Uterus (tissue), 4 donors: ENCODE measurements at places on chromosomes 2 and 18. TPM values are rescaled to one million over a fixed set of nuclear protein-coding genes. Genes with fewer than 3 reads are reported as not detected.

The DNAJC5G gene
- total RNA-seq = not detected

The GTF2A1L gene
- 66.9 TPM for total RNA-seq

The GRHL1 gene
- total RNA-seq = 0.59 TPM

The NAT8 gene
- not detected for total RNA-seq

The ABCG8 gene
- total RNA-seq = 0.09 TPM

The ANAPC1 gene
- total RNA-seq = 6.8 TPM

The DSG1 gene
- total RNA-seq = not detected

The SLC5A7 gene
- 0.28 TPM for total RNA-seq

The RAX gene
- not detected for total RNA-seq

The CCDC68 gene
- 8.6 TPM for total RNA-seq

The CGREF1 gene
- 22.9 TPM for total RNA-seq

The ALPG gene
- total RNA-seq = not detected

The SLC14A1 gene
- 0.95 TPM for total RNA-seq

DNA sequence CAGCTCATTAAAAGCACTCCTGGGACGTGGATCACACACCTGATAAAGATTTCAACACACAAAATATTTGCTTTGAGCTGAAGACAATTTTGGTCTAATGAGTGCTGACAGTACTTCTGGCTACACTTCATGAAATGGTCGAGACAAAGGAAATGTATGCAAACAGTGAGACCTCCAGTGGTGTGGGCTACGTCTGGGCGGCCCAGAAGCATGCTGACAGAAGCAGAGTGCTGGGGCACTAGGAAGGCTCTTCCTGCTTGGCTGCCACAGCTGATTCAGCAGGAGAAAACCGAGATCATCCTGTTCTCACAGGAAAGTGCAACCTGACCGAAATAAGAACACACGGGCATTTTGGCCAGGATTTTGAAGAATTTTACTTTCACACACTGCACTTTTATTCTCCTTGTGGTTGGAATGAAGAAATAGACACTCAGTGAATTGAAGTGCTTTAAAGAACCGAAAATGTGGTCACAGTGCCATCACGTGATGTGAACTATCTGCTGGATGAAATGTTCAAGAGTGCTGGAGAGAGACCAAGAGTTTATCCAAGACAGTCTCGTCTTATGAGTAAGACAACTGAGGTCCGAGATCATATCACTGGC, 149.5 kb downstream of the CCBE1 start:
- DNase-seq = no peak

DNA sequence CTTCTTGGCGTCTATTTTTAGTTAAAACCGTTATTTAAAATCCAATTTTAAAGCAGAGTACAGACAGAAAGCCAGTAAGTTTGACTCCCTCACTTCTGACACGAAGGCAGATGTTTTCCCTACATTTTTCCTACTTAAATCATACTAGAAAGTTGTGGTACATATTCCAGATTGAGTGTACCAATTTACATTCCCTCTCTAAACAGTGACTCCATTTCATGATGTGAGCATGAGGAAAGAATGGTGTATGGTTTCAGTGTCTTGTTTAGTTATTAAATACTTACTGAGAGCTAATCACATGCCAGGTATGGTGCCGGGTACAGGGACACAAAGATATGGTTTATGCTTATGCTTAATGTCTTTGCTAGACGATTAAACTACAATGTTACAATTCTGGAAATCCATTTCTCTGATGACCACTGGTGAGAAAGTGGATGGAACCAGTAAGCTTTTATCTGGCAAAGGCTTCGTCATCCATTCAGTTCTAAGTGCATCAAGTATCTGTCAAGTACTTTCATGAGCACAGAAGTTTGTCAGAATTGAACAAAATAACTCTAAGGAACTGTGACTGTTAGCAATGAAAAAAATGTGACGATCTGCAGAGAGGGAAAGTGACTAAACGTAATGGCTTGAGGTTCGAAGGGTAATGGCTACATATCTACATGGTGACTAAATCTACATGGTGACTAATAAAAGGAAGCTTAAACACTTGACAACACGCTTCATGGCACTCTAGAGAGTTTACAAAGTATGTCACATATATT, 25.7 kb downstream of the MAP4K3 start:
- DNase-seq = no peak

- DNase-seq = no peak
Observed at GRCh38 chr2:174117951-174118930, 130.1 kb downstream of the OLA1 start.

GRCh38 chr2:189782221-189782671, 1.9 kb downstream of the ORMDL1 start:
- no peak for DNase-seq

DNA sequence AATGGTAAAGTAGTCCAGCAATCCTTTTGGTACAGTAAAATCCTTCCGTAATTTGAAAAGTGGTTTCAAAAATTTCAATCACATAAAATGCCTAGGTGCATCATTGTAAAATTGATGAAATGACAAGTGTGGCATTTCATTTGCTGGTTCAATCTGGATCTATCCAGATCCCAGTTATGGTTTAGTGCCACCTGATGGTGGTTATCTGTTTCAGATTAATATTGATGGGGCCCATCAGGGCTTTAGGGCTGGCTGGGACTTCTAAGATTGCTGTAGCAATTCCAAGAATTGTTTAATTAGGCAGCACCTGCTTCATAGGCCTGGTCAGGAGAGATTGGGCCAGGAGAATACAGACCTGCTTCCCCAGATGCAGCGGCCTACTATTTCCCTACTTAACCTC, 55.5 kb upstream of the PIK3C3 start:
- DNase-seq = no peak

- DNase-seq = no peak
Observed at GRCh38 chr2:73895473-73895872, 2.7 kb downstream of the ACTG2 start.

DNA sequence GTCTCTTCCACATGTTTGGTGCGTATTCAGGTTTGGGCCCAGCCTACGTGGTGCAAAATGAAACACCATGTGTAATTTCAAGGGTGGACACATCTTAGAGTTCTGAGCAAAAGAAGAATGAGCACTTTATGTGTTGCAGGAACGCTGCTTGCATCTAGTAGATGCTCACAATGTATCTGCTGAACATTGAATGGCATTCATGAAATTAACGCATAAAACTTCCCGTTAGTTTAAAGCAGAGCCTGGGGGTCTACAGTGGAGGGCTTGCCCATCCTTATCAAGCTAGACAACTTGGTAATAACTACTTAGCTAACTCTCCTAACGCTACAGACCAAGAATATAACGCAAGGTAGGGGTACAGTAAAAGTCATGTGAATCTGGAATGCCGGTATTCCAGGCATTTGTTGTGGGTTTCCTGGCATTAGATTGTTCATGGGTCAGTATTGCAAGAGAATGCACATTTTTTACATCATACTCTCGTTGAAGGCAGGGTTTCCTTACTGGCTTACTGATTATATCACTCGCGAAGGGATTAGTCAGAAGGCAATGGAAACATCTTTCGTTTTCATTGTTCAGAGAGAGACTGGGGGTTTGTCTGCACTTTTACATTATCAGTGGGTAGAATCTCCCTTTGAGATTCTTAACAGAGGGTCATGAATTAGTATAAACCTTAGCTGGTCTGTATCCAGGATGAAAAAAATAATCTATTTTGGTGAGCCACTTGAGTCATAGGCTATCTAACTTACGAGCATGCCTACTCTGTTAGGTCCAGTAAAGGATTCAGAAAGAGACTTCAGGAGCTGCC, 229.5 kb upstream of the EPAS1 start:
- DNase-seq = no peak

GRCh38 chr2:207471261-207471660, 58.5 kb upstream of the CREB1 start:
- no peak for DNase-seq

DNA sequence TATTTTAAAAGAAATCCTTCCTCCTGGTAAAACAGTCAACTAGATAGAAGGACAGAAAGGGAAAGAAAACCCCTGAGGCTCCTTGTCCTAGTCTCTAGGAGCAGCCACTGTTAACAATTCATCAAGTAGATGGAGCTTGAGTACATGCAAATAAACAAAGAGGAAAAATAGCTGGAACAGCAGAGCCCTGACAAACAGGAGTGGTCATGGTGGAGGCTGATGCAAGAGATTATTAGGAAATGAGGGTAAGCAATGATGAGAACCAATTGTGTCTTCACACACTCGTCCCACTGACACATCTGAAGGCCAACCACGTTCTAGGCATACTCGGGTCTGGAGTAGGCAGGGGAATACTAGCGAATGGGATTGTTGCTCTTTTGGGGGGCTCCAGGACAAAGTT, 9.2 kb downstream of the DLGAP1 start:
- DNase-seq = no peak

- no peak for DNase-seq
Observed at GRCh38 chr2:110864731-110865130, 132.4 kb downstream of the ACOXL start.

- DNase-seq = no peak
Observed at GRCh38 chr2:17104454-17104853, 413.8 kb downstream of the RAD51AP2 start.

GRCh38 chr2:60519231-60519863, 34.1 kb downstream of the BCL11A start:
- DNase-seq = no peak

GRCh38 chr2:226520723-226521122, 278.9 kb downstream of the IRS1 start:
- no peak for DNase-seq

DNA sequence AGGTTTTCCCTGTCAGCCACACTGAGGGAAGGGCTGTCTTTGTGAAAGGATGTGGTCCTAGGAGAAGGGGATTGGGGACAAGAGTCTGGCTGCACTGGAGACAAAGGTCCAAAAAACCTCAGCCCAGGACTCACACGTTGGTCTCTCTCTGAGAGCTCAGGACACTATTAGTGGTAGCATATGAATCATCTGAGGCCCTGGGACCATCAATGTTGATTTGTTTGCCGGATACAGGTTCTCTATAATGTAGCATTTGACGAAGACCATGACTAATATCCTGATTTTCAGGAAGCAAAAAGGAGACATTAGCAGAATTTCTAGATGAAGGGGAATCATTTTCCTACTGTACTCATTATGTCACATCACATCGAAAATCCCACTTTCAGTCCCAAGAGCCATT, 22.2 kb upstream of the DNAH6 start:
- no peak for DNase-seq

GRCh38 chr2:15983496-15983895, 43.1 kb downstream of the MYCN start:
- no peak for DNase-seq

GRCh38 chr2:66578054-66578686, 143.2 kb downstream of the MEIS1 start:
- peak; percentile 61 for DNase-seq

GRCh38 chr2:192500550-192501200, 305.9 kb upstream of the TMEFF2 start:
- DNase-seq = no peak

GRCh38 chr2:211408483-211408891, 852.1 kb downstream of the CPS1 start:
- no peak for DNase-seq

GRCh38 chr18:13558124-13558523, 168.2 kb downstream of the FAM210A start:
- no peak for DNase-seq

- no peak for DNase-seq
Observed at GRCh38 chr2:201831469-201831868, 25.1 kb downstream of the CDK15 start.

DNA sequence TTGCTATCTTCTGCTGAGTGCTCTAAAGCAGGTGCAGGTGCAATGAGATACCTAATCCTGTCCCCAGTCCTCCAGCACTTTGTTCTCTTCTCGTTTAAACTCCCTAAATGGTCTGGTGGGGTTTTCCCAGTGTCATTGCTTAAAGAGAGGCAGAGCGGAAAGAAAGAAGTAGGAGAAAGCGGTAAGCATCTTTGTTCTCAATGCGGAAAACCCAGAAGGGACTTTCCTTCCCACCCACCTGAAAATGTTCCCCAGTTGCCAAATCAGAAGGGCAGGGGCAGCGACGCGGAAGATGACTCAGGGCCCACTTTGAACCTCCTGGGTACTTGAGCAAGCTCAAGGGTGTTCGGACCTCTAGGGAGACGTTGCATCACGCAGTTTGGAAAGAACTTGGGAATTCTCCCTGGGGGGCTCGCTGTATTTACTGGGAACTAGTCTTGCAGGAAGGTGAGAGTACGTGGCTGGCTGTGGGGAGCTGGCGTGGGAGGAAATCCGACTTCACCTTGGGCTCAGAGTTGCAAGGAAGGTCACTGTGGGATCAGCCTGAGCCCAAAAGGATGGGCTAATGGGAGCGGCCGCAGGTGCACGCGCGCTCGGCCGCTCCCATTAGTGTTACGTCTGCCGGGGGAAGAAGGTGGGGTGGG, 589 bp upstream of the SGPP2 start:
- DNase-seq = no peak

- DNase-seq = no peak
Observed at GRCh38 chr2:7673853-7674252, 756.6 kb downstream of the RNF144A start.

DNA sequence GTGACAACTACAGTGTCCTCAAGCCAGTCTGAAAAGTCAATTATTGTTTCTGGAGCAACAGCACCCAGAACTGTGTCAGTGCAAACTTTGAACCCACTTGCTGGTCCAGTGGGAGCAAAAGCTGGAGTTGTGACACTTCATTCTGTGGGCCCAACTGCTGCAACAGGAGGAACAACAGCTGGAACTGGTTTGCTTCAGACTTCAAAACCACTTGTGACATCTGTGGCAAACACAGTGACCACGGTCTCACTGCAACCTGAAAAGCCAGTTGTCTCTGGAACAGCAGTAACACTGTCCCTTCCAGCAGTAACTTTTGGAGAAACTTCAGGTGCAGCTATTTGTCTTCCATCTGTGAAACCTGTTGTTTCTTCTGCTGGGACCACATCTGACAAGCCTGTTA, 59.8 kb downstream of the TAF4B start:
- no peak for DNase-seq

GRCh38 chr2:212811921-212812320, 273.3 kb upstream of the ERBB4 start:
- no peak for DNase-seq

DNA sequence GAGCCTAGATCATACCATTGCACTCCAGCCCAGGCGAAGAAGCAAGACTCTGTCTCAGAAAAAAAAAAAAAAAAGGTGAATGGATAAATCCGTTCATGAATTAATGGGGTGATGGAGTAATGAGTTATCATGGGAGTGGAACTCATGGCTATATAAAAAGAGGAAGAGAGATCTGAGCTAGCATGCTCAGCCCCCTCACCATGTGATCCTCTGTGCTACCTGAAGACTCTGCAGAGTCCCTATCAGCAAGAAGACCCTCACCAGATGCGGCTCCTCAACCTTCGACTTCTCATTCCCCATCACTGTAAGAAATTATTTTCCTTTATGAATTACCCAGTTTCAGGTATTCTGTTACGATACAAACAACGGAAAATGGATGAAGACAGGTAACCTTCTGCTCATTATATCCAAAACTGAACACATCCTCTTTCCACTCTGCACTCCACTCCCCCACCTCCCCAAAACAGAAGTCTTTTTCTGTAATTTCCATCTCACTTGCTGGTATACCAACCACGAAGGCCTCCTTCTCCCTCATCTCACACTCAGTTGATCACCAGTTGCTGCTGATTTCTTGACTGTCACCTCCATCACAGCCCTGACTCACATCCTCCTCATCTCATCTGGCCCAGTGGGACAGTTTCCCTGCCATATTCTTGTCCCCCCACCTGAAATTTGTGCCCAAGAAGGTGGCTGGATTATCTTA, 8.8 kb downstream of the RETREG2 start:
- DNase-seq = no peak
